NCI-H146 (cell line): ENCODE measurements at places on chromosomes 16 and 17.

DNA sequence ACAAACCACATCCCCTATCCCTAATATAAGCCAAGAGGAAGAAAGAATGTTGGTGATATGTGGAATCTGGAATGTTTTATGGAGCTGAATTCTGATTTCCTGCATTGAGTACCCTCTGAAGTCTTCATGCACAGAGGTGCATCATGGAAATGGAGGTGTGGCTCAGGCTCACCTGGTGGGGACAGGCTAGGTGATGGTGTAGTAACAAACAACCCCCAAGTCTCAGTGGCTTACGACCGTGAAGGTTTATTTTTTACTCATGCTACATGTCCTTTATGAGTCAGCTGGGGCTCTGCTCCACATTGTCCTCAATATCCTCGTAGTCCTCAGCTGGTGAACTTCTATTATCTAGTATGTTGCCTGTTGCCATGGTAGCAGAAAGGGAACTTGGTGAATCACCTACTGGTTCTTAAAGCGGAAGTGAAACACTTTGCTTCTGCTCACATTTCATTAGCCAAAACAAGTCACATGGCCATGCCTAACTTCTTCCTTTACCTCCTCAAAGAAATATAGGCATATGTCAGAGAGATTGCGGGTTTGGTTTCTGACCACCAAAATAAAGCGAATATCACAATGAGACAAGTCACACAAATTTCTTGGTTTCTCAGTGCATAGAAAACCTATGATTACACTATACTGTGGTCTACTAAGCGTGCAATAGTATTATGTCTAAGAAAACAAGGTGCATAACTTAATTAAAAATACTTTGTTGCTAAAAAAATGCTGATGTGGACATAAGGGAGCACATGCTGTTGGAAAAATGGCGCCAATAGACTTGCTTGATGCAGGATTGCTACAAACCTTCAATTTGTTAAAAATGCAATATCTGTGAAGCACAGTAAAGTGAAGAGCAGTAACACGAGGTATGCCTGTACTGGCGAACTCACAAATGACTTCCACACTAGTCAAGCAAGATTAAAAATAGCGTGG is at the start of gene PMFBP1:
Gene PMFBP1 (minus strand): TSS at position 51 of the 930 bp plus-strand sequence. CDS start 947 bp downstream, outside the sequence.
- peak; percentile 16 for DNase-seq

DNA sequence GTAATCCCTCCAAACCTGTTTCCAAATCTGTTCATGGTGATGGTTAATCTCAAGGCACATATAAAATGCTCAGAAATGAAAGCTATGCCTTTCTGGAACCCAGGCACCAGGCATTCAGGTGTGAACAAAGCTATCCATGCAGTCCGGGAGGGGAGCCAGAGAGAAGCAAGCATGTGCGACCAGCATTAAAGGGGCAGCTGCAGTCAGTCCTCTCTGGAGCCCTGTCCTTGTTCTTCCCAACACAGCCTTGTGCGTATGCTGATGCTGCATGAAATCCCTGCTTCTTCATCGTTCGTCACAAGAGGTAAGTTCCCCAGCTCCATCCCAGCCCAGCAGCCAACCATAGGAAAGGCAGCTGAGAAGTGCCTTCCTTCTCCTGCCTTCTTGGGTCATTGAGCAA is 148.7 kb downstream of the GRIN2A start:
- DNase-seq, result no peak

DNA sequence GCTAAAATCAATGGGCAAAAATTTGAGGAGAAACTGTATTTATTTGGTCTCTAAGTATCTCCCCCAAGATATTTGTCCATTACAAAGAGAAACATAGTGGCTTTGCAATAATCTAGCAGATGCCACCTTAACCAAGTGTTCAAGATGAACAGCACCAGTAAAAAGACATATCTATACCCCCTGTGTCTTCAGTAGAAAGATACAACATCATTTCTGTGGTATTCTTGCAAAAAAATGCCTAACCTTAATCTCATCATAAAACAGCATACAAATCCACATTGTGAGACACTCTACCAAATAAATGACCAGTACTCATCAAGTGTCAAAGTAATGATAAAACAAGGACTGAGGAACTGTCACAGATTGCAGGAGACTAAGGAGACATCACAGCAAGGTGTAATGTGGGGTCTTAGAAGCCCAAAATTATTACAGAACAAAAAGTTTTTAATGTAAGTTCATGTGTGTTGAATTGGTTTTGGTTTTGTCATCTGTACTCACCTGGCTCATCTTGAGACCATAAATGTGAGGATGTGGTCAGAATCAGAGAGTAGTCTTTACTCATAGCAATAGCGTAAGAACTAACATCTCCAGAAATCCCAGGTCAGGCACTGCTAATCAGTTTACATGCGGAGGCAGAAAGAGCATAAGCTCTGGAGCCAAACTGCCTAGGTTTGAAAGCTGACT is 77.2 kb downstream of the AATF start:
- DNase-seq, result no peak

DNA sequence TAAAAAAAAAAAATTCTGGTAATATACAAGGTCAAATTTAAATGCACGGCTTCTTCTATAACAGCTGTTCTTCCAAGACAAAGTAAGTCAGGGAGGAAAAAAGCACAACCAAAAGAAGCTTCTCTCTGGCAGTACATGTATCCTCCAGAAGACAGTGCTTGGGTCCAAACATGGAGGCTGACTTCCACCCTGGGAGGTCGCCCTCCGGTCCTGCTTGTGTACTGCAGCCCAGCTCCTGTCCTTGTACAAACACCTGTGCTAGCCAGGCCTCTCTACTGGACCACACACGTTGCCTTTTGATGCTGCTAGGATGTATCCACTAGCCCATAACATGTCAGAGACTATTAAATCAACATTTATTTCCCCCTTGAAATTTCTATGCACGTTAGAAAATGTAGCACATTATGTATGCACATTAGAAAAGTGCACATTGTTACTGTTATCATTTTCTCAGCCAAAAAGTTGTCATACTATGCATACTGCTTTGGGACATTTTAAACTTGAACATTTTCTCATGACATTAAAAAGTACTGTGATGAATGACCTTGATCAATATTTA is 21.9 kb downstream of the TEKT3 start:
- DNase-seq, result no peak

GRCh38 chr17:2452216-2452750 is 51.4 kb upstream of the MNT start:
- DNase-seq, result no peak

DNA sequence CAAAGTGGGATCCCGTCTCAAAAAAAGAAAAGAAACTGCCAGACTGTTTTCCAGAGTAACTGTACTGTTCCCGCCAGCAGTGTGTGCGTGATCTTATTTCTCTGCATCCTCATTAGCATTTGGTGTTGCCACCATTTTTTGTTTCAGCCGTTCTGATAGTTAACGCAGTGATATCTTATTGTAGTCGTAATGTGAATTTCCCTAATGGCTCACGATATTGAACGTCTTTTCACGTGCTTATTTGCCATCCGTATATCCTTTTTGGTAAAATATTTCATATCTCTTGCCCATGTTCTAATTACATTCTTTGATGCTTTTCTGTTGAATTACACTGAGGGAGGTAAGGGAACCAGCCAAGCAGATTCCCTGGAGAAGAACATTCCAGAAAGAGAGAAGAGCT is 92.4 kb downstream of the SEC14L1 start:
- DNase-seq, result no peak

DNA sequence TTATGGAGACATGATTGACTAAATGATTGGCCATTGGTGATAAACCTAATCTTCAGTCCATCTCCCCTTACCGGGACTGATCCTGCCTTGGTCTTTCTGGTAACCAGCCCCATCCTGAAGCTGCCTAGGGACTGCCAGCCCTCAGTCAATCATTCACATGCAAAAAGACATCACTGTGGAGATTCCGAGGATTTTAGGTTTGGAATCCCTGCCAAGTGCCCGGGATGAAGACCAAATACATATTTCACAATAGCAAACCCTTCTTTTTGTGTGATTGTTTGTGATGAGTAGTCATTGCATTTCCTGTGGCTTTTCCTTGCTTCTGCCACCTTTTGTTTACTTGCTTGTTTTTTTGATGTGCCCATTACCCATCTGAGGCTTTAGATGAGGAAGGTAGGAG is 44.0 kb downstream of the EPN2 start:
- DNase-seq, result no peak

- DNase-seq, result no peak
These were observed 2.1 kb downstream of the P2RX5 start for GRCh38 chr17:3693829-3694231.

DNA sequence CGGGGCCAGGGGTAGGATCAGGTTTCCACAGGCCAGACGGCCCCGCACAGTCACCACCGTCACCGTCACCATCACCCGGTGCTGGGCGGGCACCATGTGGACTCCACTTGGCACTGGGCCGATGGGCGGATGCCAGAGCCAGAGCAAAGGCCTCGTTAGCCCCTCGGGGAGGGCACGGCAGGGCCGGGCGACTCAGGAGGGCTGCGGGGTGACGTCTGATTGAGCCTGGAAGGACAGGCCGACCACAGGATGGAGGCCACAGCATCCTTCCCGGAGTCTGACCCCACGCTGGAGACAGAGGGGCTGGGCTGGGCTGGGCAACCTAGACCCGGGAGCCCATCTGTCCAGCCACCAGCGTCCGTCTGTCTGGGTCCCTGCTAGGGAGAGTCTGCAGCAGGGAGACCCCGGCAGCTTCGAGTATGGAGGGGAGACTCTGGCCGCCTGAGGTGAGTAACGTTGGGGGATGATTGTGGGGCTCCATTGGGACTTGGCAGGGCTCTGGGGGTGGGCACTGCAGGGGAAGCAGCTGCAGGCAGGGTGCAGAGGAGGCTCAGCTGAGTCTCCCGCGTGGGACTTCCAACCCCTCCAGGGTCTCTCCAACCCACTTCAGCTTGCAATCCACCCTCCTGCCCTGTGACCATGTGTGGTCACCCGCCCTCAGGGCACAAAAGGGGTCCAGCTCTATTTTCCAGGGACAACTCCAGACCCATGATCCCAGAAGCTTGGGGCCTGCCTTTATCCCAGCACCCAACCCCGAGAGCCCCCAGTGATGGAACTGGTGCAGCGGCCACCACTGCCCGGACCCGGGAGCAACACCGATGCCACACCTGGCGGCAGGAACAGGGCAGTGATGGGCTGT is 22.6 kb downstream of the SLC25A10 start:
- no peak for DNase-seq

DNA sequence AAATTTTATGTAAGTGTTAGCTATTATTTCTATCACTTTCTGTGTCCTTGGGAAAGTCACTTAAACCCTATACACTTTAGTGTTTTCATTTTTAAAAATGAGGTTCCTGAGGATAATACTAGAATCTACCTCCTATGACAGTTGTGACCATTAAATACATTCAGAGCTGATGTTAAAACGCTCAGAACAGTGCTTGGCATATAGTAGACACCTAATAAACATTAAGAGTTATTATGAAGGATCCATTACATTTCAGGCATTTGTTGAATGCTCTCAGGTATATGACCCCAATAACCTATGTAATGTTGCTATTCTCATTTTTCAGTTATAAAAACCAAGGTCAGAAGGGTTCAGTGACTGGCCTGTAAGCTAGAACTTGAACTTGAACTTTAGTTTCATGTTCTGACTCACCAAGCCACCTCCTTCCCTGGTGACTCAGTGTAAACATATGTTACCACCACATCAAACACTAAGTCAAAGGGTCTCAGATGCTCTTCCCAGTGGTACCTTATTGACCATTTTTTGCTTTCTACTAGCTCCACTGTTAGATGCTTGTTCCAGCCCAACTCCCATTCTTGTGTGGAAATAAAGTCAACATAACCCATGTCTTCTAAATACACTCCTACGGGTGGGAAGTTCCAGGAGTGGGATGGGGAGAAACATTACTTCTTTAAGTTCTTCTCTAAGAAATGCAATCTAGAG is 47.6 kb downstream of the HSD17B2 start:
- no peak for DNase-seq

GRCh38 chr17:39863918-39864746 is at the start of gene IKZF3:
IKZF3 (minus strand) TSS chr17:39864312; CDS start chr17:39864126, 186 bp downstream.
- peak; percentile 31 for DNase-seq

DNA sequence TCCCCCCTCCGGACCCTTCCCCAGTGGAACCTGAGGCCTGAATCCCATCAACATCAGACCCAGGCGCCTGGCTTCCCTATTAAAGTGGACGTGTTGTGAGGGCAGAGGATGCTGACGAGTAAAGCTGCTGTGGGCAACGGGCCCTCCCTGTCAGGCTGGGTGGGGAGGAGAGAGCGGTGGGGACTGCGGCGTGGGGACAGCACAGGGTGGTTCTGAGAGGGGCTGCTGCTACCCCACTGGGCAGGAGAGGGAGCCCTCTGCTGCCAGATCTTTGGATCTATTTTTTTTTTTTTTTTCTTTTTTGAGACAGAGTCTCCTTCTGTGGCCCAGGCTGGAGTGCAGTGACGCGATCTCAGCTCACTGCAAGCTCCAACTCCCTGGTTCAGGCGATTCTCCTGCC is 5.9 kb downstream of the CA5A start:
- DNase-seq, result peak; percentile 64

GRCh38 chr17:50347117-50347893 is 1.4 kb downstream of the XYLT2 start:
- no peak for DNase-seq

GRCh38 chr16:57185446-57185944 is 344 bp downstream of the PSME3IP1 start:
- DNase-seq, result peak; percentile 51

- peak; percentile 88 for DNase-seq
These were observed 11.5 kb upstream of the HS3ST6 start for GRCh38 chr16:1929578-1930337.

DNA sequence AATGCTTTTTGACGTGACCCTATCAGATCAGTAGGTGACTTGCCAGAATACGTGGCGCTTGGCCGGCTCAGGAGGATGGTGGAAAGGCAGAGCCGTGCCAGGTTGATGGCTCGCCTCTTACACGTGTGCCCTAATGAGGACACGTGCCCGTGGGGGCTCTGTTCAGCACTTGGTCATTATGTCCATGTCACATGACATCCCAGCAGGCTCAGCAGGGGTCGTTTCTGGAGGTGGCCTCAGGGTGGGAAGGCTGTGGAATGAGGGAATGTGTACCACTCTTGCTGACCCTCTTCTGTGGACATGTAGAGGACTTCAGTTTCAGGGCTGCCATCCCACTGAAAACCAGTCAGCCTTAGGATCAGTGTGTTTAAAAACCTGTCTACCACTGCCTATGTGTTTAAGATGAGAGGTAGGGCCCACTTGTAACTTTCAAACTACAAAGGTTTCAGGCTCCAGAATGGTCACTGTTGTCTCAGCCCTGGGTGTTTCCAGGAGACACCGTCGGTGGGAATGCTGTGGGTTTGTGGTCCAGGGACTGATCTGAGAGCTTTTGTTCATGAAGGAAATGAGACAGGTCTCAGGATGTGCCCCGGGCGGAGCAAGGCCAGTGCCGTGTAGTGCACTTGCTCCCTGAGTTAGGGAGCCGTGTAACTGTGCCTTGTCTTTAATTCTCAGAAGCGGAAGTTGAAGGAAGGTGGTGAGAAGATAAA is 12.1 kb downstream of the UBN1 start:
- no peak for DNase-seq

DNA sequence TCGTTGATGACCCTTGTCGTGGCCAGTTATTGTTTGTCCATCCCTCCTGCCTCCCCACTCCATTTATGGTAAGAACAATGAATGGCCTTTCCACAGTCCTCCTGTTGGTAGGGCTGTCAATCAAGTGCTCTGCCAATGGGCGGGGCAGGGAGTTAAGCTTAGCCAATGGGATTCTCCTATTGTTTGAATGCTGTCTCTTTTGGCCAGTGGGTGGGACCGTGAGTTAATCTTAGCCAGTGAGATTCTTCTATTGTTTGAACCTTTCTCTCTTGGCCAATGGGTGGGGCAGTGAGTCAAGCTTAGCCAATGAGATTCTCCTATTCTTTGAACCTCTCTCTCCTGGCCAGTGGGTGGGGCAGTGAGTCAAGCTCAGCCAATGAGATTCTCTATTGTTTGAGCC is 85.4 kb downstream of the IRX3 start:
- DNase-seq, result no peak
